Sciatic nerve (tissue), 2 donors: ENCODE measurements at places on chromosomes 16 and 17.

- DNase-seq, result peak; percentile 31
Measured at GRCh38 chr17:79627184-79627765, 16.4 kb upstream of the RBFOX3 start.

DNA sequence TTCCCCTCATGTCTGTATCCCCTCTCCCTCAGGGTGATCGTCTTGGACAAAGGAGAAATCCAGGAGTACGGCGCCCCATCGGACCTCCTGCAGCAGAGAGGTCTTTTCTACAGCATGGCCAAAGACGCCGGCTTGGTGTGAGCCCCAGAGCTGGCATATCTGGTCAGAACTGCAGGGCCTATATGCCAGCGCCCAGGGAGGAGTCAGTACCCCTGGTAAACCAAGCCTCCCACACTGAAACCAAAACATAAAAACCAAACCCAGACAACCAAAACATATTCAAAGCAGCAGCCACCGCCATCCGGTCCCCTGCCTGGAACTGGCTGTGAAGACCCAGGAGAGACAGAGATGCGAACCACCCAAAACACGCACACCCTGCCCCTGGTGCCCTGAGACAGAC is 82.2 kb downstream of the ABCC6 start:
- no peak for DNase-seq

DNA sequence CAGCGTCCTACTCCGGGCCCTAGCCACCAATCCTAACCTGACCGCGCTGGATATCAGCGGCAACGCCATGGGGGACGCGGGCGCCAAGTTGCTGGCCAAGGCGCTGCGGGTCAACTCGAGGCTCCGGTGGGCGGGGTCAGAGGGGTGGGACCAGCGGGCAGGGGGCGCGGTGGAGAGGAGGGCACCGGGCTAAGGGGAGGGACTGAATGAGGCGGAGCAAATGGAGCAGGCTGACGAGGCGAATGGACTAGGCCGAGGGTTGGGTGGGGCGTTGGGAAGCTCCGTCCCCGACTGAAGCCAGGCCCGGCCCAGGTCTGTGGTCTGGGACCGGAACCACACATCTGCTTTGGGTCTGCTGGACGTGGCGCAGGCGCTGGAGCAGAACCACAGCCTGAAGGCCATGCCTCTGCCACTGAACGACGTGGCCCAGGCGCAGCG is 4.6 kb downstream of the CARMIL2 start:
- no peak for DNase-seq

DNA sequence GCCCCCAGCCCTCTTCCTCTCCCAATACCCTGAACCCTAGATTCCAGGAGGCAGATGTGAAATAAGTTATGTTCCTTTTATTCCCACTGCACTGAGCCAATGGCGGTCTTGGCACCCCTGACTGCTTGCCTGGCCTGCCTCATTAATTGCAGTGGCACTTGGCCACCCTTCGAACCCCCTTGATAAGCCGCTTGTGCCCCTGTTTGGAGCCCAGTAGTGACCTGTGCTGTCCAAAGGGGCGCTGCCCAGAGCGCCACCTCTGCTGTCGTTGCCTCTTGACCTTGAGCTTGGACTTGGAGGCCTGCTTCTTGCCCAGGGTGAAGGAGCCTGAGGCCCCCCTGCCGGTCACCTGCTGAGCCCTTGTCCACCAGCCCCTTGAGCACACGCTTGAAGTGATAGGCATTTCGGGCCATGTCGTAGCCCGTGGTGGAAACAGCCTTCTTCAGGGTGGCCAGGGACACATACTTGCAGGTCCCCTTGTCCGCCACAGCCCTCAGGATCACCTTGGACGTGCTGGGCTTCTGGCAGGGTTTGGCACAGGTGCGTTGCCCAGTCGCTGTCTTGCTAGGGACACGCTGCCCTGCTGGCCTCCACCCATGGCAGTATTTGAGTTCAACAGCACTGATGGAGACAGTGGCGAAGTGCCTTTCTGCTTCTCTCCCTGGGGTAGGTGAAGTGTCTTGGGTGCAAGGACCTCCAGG is 5.7 kb downstream of the SGCA start:
- DNase-seq, result no peak

GRCh38 chr17:5861854-5862253 is 208.3 kb upstream of the WSCD1 start:
- no peak for DNase-seq

DNA sequence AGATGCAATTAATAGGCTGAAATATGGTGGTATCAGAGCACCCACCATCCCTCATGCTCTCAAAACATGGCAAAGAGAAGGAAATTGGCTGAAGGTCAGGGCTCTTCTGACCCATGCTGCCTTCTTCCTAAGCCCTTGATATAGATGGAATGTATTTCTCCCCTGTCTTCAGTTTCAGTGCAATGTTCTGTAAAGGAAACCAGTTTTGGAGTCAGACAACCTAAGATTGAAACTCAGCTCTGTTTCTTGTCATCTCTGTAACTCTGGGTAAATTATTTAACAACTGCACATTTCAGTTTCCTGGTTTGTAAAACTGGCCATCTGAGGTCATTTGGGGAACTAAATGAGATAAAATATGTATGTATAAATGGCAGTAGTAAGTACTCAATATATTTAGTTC is 243.9 kb downstream of the CA10 start:
- DNase-seq, result no peak

- no peak for DNase-seq
Measured at GRCh38 chr17:7191571-7192270, 12.6 kb upstream of the ASGR1 start.

DNA sequence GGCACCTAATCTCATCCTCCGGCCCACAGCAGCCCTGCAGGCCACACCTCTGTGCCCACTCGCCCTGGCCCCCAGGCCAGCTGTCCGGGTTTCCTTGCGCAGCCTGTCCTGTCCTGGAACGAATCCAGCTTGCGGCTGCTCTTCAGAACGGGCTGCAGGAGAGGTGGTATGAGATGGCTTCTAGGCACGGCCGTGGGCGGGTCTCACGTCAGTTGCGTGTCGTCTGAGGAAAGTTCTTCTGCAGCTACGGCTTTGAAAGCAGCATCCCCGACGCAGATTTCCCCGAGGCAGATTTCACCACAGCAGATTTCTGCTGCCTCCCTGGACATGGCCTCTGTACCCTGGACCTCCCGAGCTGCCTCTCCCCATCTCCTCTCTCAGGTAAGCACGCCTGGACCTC is 18.2 kb downstream of the GALNS start:
- no peak for DNase-seq

- DNase-seq, result no peak
Measured at GRCh38 chr16:21208446-21209230, 2.7 kb downstream of the ZP2 start.

GRCh38 chr17:1108765-1109605 is 70.8 kb downstream of the ABR start:
- peak; percentile 76 for DNase-seq

DNA sequence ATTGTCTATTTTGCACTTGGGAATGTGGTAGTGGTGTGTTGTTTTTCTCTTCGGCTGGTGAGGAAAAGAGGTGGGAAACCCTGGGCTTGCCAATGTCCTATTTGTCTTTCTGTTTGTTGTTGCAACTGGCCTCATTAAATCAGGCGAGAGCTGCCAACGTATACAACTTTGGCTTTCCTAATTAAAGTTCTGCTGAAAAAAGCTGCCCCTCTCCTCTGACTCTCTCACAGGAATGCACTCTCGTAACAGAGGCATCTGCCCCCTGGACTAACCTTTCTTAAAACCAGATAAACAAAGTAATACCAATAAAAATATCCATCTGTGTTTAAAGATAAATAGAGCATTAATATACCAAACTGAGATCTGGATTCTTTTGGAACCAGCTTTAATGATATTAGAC is 7.8 kb downstream of the CDRT15 start:
- DNase-seq, result no peak

DNA sequence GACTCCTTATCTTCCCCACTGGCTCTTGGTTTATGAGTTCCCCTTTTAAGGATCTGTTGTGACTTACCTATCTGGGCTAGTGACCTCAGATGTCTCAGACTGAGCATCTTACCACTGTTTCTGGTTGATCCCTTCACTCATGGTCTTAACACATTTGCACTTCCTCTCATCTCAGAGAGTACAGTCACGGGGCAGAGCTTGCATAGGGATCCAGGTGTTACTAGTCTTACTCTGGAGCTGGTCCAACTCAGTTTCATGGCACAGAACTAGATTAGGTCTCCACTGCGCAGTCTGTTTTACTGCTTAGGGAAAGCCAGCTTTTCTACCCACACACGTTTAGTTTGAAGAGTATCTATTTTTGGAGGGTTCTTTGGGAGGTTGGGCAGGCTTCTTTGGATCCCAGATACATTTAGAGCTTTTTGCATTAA is 10.2 kb downstream of the GABARAPL2 start:
- no peak for DNase-seq

DNA sequence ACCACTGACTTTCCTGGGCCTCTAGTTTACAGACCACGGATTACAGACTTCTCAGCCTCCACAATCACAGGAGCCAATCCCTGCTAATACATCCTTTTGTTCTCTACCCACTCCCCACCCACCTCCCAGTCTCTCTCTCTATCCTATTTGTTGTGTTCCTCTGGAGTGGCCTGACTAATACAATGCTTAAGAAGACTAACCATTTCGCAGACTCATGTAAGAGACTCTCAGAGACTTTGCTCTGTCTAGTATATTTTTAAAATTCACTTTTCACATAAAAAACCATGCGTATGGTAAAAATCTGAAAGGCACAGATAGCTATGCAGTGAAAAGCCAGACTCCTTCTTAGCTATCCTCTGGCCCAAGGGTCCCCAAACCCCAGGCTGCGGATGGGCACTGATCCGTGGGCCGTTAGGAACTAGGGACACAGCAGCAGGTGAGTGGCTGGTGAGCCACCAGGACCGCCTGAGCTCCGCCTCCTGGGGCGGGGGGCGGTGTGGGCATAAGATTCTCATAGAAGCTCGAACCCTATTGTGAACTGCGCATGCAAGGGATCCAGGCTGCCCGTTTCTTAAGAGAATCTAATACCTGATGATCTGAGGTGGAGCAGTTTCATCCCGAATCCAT is 7.6 kb downstream of the PIK3R6 start:
- peak; percentile 47 for DNase-seq

DNA sequence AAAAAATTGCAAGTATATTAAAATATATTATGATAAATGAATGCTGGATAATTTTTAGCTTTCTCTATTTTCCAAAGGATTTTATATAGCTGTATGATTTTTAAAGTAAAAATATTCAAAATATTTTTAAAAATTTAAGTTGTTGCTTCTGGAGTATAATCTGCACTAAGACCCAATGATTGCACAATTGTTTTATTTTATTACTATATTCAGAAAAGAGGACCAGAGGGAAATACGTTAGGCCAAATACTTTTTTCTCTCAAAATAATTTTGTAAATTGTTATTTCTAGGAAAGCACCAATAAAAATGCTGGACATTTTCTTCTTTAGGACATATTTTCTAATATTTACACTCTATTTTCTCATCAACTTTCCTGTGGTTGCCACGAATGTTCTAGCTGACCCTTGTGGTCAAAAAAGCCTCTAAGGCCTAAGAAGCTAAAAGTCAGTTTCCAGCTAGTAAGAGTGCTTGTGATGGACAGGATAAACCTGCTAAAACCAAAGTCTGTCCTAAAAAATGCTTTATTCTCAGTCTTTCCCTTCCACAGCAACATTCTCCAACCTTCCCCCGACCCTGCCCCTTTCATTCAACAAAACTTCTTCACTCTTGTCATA is 31.2 kb downstream of the MMD start:
- no peak for DNase-seq

DNA sequence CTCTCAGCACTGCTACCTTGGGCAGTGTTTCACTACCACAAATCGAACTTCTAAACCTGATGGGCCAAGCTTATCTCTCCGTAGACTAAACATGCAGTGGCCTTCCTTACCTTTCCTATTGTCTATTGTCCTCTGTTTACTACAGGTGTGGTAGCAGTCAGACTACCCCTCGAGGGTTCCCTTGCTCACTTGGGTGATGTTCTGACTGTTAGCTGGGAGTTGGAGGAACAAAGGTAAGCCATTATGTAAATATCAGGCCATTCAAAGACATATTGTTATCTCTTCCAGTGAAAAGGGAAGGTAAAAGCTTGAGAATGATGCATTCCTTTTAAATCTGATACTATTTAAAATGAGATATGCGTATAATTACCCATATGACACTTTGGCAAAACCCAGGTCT is 828.3 kb upstream of the EEF2KMT start:
- no peak for DNase-seq

- no peak for DNase-seq
Measured at GRCh38 chr16:51761001-51761400, 609.9 kb upstream of the SALL1 start.

GRCh38 chr16:3157229-3158025 is 22.6 kb downstream of the ZNF213 start:
- DNase-seq, result peak; percentile 82

- DNase-seq, result no peak
Measured at GRCh38 chr16:11329071-11329491, 16.2 kb upstream of the RMI2 start.

DNA sequence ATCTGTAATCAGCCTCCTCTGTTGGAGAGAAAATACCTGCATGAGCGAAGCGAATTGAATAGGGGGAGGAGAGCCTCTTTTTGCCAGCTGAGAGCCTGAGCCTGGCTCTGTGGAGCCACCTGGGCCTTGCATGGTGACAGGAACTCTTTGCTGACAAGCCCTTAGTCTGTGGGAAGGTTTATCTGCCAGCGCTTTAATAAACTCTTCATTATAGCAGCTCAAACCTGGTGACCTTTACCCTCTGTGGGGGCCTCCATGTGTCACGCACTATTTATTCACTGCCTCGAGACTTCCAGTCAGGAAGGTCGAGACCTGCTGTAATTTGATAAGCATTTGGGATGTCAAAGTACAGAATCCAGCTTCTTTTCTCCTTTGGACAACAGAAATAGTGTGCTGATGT is 282.6 kb downstream of the CBLN1 start:
- no peak for DNase-seq

GRCh38 chr17:72011561-72011960 is 109.3 kb upstream of the SOX9 start:
- DNase-seq, result no peak

- no peak for DNase-seq
Measured at GRCh38 chr16:57764341-57765159, 29.0 kb downstream of the KATNB1 start.
